ENCODE measurements at places on chromosomes 4 and X.

DNA sequence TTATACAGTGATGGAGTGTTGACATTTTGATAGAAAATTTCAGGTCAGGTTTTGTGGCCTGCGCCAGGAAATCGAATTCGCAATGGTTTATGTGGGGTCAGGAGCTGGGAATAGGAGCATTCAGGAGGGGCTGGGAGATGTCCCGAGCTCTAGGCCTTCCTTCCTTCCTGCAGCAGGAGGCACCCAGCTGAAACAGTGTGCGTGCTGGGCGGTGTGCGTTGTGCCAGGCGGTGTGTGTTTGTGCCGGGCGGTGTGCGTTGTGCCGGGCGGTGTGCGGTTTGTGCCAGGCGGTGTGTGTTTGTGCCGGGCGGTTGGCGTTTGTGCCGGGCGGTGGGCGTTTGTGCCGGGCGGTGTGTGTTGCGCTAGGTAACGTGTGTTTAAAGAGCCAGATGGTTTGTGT is 1.7 kb downstream of the UVSSA start:
- no peak for DNase-seq

DNA sequence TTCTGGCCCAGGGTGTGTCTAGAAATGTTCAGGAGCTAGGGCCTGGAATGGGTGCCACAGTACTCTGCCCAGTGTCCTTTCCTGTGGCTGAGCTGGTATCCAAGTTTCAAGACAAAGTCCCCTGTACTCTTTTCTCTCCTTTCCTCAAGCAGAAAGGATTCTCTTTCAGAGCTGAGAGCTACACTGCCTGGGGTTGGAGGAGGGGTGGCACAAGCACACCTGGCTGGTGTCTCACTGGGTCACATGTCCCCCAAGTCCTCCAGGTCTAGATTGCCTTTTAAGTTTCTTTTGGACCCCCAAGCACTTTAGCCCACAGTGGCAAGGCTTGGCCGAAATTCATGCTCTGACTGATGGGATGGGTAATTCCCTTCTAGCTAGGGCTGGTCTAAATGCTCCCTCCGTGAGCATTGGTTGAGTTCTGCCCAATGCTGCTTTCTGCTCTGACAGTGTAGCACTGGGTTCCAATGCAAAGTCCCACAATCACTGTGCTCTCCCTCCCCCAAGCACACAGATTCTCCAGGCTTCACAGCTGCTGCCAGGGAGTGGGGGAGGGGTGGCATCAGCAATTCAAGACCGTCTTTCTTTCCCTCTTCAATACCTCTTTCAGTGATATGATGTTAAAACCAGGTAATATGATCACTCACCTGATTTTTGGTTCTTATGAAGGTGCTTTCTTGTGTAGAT is 47.8 kb downstream of the BEX3 start:
- no peak for DNase-seq

DNA sequence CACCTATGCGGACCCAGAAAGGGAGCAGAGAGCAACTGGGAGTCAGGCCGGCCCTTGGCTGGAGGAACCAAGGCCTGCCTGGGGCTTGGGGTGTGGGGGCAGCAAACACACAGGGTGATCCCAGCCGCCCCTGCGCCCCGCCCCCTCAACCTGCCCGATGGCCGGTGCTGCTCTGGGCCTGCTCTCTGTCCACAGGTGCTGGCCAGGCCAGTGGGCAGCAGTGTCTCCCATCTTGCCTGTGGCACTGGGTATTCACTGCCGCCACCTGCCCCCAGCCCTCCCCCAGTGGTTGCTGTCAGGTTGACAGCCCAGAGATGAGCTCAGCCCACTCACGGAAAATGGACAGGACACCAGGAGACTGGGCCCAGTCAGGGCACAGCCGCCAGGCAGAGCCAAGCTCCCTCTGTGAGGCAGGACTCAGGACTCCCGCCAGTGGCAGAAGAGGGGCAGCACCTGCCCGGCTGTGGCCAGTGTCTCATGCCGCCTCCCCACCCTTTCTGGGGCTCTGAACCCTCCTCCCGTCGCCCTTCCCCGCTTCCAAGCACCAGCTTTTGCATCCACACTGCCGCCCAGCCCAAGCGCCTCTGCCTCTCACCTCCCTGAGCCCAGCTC is 4.7 kb downstream of the NKX1-1 start:
- DNase-seq = no peak

GRCh38 chr4:150886597-150886996 is 128.5 kb downstream of the LRBA start:
- DNase-seq = peak; percentile 28

DNA sequence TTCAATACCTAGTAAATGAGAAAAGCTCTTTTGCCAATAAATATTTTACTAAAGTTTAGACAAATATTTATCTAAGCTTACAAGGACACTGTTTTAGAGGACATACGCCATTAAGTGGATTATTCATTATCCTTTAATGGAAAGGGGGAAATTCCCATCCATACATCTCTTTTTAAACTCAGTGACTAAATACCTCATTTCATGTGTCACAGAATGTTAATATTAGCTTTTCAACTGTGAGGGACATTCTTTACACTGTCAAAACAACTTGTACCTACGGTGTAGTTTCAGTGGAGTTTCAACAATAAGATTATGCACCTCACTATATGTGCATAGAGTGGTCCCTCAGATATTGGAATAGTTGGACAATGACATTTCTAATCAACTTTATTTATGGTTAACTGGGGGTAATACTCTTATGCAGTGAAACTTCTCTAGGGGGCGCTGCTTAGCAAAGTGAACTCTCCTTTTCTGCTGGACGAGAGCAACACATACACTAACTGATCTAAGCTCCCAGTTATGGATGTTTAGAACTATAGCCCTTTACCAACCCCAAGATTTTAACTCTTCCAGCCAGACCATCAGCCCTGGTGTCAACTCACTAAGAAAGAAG is 9.7 kb downstream of the HS6ST2 start:
- DNase-seq = no peak

- no peak for DNase-seq
Observed at GRCh38 chrX:861921-862320, 231.3 kb downstream of the SHOX start.

DNA sequence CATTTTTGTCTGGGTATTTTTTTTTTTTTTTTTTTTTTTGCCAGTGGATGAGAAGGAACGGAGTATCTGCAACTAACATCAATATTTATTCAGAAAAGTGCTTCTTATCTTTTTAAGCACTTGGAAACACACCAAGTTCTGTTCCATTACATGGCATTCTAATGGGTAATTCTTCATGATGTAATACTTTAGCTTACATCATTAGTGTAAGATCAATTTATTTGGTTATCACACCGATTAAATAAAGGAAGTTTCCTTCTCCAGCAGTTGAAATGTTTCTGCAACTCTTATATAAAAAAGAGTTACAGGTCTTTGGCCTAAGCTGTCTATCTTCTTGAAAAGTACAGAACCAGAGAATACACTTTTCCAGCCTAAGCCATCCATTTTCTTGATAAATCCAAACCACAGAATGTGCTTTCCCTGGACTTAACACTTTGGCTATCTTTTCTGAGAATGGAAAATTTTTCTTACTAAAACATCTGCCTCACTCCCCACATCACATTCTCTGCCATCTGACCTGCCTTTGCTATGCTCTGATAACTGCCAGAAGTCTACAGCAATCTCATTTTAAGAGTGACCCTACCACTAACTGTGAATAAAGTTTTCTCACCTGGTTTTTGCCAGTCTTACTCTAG is 191.9 kb upstream of the MAB21L2 start:
- DNase-seq = no peak

DNA sequence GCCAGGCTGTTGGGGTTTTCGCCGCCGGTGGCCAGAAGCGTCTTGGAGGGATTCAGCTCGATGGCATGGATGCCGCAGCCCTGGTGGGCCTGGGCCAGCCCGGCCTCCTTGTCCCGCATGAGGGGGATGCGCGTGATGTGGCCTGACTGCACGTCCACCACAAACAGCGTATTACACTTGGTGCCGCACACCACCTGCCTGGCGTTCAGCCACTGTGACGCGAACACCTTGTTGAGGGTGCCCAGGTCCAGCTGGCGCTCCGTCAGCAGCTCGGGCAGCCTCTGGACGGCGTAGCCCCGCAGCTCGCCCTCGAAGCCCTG is 728 bp downstream of the DCAF12L2 start:
- DNase-seq = no peak

DNA sequence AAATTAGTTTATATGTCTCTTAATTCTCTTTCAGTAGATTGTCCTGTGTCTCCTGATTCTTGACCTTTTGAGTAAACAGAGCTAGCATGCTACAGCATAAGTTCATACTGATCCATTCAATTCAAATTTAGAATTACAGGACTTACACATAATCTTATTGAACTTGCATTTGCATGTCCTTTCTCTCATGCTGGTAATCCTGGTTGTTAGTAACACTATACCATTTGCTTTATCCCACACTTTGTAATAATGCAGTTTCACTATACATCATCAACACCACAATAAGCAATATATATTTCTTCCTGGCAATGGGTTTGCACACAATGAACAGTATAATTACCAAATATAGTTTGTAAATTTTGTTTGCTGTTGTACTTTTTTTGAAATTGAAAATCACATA is 937.2 kb upstream of the GRID2 start:
- no peak for DNase-seq

DNA sequence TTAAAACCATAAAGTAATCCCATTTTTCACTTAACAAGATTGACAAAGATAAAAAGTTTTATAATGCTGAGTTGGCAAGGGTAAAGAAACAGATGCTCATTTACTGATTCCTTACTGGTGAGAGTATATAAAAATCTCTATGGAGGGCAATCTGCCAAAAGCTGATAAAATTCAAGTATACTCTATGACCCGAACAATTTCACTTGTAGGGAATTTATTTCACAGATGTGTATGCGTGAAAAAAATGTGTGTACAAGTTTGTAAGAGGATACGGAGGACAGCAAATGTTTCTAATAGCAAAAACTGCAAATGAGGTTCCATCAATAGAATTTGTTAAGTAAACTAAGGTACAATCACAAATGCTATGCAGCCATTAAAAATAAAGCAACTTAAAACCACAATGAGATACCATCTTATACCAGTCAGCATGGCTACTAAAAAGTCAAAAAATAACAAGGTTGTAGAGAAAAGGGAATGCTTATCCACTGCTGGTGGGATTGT is 23.4 kb downstream of the DHX15 start:
- peak; percentile 27 for DNase-seq

GRCh38 chrX:26138274-26138673 is at the start of gene MAGEB18:
TSS of gene MAGEB18 (plus strand) at chrX:26138343. CDS start at chrX:26138986, 643 bp downstream.
- DNase-seq = no peak

DNA sequence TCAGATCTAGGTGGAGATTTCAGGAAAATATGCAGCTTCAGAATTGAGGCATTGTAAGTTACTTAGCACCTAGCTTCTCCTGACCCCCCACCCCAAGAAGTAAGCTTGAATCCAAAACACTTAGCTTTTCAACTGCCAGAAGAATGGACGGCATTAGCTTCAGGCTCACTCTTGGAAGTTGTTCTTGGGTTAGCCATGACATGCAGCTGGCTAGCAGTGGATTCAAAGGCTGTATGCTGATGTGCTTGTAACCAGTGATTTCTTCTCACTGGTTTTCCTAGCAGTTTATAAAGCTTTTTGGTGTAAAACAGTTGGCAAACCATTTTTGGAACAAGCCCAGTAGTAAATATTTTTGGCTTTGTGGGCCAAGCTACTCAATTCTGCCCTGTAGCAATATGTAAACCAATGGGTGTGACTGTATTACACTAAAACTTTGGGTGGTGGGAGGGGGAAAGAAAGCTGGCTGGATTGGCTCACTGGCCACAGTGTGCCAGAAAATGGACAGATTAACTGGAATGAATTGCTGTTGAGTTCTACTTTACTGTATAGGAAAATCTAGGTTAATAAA is 85.6 kb downstream of the SHROOM2 start:
- no peak for DNase-seq

DNA sequence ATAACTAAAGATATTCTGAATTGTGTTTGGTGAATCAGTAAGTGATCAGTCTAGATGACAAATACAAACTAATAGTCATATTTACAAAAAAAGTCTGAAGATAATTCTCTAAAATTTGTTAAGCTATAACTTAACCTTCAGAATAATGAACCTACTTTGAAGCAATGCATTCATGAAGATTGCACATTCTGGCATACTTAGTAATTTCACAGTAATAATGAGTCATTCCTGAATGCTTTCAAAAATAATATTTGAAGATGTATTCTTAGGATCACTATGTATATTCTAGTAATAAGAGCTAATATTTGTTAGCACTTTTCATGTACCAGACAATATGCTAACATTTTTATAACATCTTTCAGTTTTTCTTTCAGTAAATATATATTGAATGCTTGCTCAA is 756.7 kb upstream of the SLIT2 start:
- peak; percentile 37 for DNase-seq

GRCh38 chr4:23932186-23932585 is 42.3 kb upstream of the PPARGC1A start:
- DNase-seq = no peak

DNA sequence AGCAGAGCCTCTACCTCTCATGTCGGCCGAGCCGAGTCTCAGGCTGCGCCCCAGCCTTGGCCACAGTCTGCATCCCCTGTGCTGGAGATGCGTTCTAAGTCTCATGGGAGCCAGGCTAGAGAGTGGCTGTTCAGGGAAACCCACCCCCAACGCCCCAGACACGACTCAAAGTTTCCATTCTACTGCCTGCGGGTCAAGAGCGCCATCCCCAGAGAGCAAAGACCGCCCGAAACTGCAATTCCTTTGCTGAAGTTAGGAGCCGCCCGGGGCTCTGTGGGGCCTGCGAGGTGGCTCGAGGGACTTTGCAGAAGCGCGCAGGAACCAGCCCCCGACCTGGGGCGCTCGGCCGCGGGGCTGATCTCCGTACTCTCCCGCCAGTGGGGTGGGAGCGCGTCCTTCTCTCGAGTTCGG is 10.0 kb upstream of the ELF4 start:
- no peak for DNase-seq

GRCh38 chr4:144384408-144384807 is 243.9 kb upstream of the GYPA start:
- DNase-seq = no peak

DNA sequence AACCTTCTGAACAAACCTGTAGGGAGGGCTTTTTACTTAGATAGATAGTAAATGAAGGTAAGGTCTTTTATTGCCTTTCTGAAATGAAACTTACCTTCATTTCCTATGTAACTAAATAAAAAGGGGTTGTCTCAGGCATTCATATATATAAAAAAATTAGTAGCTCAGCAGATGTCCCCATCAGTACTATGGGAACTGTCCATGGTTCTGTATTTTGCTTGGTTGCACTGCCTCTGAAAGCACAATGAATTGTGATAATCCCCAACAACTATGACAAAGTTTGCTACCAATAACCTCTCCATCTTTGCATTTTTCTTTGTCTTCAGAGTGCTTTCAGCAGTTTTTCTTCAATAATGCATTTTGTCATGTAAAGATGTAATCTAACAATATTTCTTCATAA is 222.4 kb downstream of the SLIT2 start:
- peak; percentile 13 for DNase-seq

Data from HCEC 1CT (cell line).